ENCODE measurements at places on chromosomes 7 and 10.
A peak's percentile ranks its signal among the peaks of the same experiment; 100 is the strongest.

DNA sequence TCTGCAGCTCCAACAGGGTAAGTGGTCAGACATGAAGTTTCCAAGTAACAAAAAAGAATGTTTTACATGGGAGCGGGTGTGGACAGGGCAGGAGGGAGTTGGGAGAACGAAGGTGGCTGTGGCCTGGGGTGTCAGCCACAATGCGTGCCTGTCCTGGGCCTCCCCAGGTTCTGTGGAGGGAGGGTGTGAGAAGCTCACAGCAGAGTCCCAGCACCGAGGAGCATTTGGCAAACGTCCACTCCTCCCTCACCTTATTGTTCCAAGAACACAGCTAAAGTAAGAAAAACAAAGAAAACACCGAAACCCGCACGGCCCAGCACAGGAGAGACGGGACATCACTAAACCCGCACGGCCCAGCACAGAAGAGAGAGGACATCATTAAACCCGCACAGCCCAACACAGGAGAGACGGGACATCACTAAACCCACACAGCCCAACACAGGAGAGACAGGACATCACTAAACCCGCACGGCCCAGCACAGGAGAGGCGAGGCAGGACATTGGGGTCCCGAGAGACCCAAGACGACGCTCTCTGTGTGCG lies 226.4 kb downstream of the MAD1L1 start:
- no peak for DNase-seq

- peak; percentile 80 for DNase-seq
These were observed 225.6 kb downstream of the AHR start for GRCh38 chr7:17523813-17524739.

GRCh38 chr7:29224726-29225125 lies 30.2 kb downstream of the CHN2 start:
- peak; percentile 1 for DNase-seq

- no peak for DNase-seq
These were observed 83.9 kb downstream of the LHPP start for GRCh38 chr10:124545351-124546054.

DNA sequence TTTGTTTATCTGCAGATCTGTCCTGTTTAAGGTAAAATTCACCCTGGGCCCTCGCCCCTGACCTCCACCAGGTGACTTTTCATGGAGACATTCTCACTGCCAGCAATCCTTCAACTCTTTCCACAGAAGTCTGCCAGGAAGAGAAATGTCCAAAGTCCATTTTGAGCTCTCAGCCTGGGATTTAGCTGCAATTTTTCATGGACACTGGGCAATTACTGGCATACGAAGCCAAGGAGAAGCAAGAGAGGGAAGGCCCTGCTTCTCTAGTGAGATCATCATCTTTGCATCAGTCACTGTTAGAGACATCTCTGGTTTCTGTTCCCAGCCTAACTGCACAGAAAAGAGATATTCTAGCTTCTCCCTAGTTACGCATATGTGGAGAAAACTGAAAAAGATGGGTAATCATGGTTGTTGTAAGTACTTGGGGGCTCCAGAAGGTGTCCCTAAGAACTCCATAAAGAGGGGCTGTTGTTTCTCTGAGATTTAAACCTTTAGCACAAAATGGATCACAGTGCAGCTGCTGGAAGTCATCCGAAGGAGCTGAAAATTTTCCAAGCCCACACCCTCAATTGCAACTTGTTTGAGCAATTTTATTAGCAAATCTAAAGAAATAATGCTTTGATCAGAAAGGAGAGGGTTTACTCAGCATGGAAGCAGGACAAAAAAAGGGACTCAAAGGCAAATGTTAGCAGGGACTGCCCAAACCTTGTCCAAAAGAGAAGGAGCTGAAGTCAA lies 168.9 kb downstream of the SNX10 start:
- DNase-seq, result no peak

DNA sequence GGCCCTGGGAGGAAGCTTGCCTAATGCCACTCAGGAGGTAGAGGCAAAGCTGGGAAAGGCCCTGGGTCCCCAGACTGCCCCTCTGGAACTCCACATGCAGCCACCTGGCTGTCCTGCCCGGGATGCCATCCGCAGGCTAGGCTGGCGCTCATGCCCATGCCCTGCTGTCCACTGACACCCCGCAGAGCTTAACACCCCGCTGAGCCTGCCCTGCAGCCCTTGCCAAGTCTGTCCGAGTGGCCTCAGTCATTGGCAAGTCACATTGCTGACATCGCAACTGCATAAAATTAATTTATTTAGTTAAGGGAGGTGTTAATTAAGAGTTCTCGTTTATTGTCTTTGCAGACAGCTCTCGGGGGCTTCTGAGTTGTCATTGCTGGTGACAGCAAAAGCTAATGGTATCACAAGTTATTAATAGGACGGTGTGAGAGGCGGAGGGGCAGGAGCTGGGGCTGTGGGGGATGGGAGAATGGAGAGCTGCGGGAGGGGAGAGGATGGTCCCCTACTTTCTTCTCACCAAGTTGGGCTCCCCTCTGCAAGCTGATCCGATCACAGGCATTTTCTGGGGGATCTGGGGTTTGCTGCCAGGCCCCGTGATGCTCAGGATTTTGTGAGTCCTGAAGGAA lies 55.6 kb upstream of the PCBD1 start:
- DNase-seq, result no peak

DNA sequence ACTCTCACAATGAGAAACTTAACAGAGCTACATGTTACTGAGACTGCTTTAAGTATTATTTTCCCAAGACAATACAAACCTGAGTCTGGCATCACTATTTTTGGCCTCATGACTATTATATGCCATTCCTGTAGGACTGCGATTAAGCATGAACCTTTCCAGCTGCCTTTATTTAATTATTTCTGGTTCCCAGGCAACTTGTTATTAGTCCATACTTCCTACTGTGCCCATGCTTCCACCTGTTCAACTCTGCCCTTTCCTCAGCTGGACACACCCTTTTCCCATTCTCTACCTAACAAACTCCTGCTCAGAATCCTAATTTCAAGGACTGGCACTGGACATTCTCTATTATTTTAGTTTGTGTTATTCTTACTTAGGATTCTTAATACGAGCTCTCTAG lies 8.1 kb upstream of the CROT start:
- DNase-seq, result no peak

DNA sequence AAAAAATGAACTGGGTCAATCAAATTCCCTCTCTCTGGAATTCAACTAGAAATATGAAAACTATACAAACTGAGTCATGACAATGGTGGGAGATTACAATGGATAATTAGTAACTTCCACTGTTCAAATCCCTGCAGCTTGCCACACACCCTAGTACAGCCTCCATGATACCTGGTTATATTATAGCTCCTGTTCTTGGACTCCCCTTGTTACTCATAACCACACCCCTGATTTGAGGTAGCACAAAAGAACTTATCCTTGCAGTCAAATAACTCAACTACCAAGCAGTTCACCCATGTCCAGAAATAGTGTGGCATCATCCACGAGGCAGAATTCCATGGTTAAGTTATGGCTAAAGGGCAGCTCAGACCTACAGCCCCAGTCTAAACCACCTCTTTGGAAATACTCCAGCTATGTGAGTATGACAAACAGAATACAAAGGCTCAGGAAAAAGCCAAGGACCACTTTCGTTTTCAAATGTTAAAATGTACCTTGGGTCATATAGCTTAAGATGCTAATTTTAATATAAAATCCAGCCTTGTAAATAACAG lies 164.7 kb downstream of the CPEB3 start:
- peak; percentile 26 for DNase-seq

DNA sequence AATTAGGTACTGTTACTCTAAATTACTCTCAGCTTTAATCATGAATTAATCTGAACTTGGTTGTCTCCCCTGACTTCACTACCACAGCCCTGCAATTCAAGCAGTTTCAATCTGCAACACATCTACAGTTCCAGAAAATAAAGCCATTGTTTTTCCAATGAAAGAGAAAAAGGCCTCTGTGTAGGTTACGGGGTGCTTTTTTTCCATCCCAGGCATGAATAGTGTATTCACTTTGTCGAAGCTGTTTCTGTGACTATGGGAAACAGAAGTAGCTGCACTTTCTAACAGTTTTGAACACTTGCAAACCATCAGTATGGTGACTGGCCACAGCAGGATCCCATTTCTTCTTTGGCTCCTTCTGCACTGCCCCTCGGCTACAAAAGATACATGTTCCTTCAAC lies 460.2 kb downstream of the GRM8 start:
- no peak for DNase-seq

DNA sequence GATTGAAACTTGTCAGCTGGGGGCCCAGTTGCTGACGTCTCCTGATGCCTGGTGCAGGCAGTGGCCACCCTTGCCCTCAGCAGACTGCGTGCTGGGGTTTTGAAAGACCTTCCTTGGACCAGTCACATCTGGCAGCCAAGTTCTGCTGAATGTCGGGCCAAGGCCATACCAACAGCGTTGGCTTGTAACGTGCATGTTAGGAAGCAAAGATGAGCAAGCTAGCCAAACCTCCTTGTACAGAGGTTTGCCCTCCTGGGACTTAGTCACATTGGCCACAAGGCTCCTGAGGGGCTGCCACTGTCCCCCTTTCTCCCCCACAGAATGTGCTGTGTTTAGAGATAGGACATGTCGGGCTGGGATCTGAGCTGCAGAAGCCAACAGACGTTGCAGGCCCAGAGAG lies 49.0 kb downstream of the ADCY1 start:
- no peak for DNase-seq
